Right atrium auricular region (tissue), 2 donors: ENCODE measurements at places on chromosomes 5 and 9. TPM values are rescaled to one million over a fixed set of nuclear protein-coding genes. Genes with fewer than 3 reads are reported as not detected.
A peak's percentile ranks its signal among the peaks of the same experiment; 100 is the strongest.

- H3K27me3 ChIP-seq, result no peaks in the 10 kb centered on the region
- no peak overlapping the region for H3K27ac ChIP-seq
- no peak overlapping the region for H3K4me3 ChIP-seq
- peaks cover 27% of the 10 kb centered on the region for H3K36me3 ChIP-seq
- no peak for DNase-seq
Measured at GRCh38 chr5:168755548-168756093, 176.5 kb upstream of the PANK3 start.

- H3K27ac ChIP-seq, result no peak overlapping the region
- no peak overlapping the region for H3K4me3 ChIP-seq
- no peaks in the 10 kb centered on the region for H3K36me3 ChIP-seq
Measured at GRCh38 chr5:152270096-152270495, 135.0 kb downstream of the NMUR2 start.

DNA sequence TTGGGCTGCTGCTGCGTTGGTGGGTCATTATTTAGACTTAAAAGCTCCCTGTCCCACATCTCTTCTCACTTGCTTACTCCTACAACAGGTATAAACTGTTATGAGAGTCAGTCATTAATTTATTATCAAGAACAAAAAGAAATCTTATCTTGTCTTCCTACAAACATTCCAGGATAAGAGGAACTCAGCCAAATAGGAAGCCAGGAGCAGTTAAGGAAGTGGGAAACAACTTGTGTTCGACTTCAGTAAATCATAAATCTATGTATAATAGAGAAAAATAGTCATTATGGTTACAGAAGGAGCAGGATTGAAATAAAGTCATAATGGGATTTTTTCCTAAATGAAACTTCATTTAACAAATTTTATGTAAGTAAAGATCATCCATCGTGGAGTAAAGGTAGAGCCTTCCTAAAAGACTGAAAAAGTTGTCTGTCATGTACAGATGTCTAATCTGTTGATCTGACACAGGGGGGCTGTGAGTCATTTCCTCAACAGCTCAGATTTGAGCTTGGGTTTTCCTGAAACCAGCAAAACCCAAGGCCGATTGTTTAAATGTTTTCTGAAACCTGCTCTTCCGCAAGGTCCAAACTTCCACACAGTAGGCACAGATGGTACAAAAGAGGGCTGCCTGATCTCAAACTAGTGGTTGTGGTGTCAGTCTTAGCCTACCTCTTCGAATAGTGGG is 25.3 kb upstream of the LRRTM2 start:
- DNase-seq, result no peak
- peak overlapping the region; percentile 4 for H3K27ac ChIP-seq
- H3K4me1 ChIP-seq, result peaks cover 4% of the 10 kb centered on the region
- no peak overlapping the region for H3K4me3 ChIP-seq

GRCh38 chr5:121681229-121681855 is 170.3 kb upstream of the FTMT start:
- H3K36me3 ChIP-seq, result no peaks in the 10 kb centered on the region
- H3K4me1 ChIP-seq, result no peaks in the 10 kb centered on the region
- no peak overlapping the region for H3K4me3 ChIP-seq
- H3K27me3 ChIP-seq, result no peaks in the 10 kb centered on the region
- no peak for DNase-seq

DNA sequence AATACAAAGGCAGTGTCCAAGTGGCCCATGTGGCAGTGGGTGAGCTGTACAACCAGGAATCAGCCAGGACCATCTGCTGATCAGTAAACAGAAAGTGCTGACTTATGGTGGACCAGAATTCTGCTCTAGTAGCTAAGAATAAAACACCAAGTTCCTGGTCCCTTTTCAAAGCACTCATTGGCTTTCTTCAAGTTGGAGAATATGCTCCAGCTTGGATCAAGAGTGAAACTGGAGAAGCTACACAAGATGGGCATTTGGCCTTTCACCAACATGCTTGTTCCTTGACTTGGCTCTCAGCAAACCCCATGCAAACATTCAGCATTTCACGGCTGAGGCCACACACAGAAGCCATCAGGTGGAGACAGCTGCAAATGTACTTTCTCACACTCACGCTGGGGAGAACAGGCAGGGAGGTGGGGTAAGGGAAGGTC is 32.1 kb downstream of the MARCHF3 start:
- DNase-seq, result no peak
- no peak overlapping the region for H3K4me3 ChIP-seq
- H3K27ac ChIP-seq, result no peak overlapping the region

- no peak overlapping the region for H3K4me3 ChIP-seq
- no peaks in the 10 kb centered on the region for H3K27me3 ChIP-seq
- peak; percentile 38 for DNase-seq
- no peak overlapping the region for H3K27ac ChIP-seq
- no peaks in the 10 kb centered on the region for H3K4me1 ChIP-seq
Measured at GRCh38 chr5:132281856-132282614, 12.2 kb upstream of the SLC22A4 start.

GRCh38 chr5:156450778-156451177 is 123.8 kb downstream of the SGCD start:
- H3K27ac ChIP-seq, result no peak overlapping the region
- no peak overlapping the region for H3K4me3 ChIP-seq
- no peaks in the 10 kb centered on the region for H3K27me3 ChIP-seq

DNA sequence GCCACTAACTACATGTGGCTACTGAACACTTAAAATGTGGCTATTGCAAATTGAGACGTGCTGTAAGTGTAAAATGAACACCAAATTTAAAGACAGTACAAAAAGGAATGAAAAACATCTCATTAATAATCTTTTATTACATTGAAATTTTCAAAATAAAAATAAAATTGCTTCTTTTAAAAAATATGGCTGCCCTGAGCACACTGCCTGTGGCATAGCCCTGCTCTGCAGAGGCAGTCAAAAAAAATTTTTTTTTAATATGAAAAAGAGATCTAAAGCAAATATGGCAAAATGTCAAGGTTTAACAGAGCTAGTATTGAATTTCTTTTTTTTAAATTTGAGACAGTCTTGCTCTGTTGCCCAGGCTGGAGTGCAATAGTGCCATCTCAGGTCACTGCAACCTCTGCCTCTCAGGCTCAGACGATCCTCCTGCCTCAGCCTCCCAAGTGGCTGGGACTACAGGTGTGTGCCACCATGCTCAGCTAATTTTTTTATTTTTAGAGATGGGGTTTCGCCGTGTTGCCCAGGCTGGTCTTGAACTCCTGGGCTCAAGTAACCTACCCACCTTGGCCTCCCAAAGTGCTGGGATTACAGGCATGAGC is 25.6 kb downstream of the CARNMT1 start:
- H3K4me3 ChIP-seq, result no peak overlapping the region
- H3K27ac ChIP-seq, result no peak overlapping the region
- DNase-seq, result no peak
- no peaks in the 10 kb centered on the region for H3K4me1 ChIP-seq
- H3K36me3 ChIP-seq, result no peaks in the 10 kb centered on the region

DNA sequence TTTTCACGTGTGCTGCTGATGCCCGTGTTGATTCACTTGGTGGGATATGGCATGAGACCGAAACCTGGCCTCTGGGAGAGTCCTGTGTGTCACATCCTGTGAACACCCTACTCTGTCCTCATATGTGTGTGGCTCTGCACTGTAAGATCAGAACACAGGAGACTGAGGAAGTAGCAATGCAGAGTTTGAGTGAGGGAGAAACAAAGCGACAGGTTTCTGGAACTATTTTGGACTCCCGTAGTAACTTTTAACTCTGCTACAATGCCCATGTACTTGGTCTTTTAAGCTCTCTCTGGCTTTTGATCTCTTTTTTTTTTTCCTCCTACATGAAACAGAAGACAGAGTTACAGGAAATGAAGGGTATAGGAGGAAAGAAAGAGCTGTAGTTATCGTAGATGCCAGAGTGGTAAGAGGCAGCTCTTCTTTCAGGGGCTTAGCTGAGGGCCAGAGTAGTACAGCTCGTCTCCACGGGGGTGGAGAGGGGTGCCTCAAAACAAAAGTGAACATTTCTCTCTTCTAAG is 26.6 kb downstream of the GRAMD2B start:
- H3K36me3 ChIP-seq, result no peaks in the 10 kb centered on the region
- no peak overlapping the region for H3K4me3 ChIP-seq
- H3K27me3 ChIP-seq, result no peaks in the 10 kb centered on the region
- DNase-seq, result no peak
- H3K27ac ChIP-seq, result peak overlapping the region; percentile 38

DNA sequence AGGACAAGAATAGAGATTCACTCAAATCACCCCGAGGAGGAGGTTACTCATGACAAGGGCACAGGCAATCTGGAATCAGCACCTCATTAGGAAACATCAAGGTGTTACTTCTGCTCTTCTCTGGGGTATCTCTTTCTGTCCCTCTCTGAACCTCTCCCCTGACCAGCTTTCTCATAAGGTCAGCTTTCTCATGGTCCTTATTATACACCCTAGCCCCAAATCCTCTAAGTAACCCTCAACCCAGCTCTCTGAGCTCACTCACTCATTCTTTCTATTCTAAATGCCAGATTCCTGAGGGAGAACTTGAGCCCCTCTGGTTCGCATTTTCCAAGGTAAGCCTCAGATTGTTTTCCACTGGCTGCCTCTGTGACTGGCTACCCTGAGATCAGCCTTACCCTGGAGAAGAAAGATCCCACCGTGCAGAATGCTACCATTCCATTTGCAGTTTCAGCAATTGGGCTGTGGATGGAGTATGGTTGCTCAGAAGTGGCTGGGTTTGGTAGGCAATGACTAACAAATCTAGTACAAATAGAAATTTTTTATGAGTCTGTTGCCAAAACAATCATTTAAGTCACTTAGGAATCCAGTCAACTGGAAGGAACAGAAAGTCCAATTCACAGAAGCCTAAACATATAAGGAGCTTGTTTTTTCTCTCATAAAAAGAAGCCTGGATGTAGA is 9.0 kb upstream of the TIMD4 start:
- no peak overlapping the region for H3K4me3 ChIP-seq
- no peak for DNase-seq
- no peaks in the 10 kb centered on the region for H3K36me3 ChIP-seq
- no peak overlapping the region for H3K27ac ChIP-seq
- no peaks in the 10 kb centered on the region for H3K4me1 ChIP-seq

- H3K4me1 ChIP-seq, result peaks cover 15% of the 10 kb centered on the region
- no peak within 1 kb of the TSS for H3K4me3 ChIP-seq
- no peaks in the 10 kb centered on the region for H3K27me3 ChIP-seq
- H3K36me3 ChIP-seq, result no peaks in the 10 kb centered on the region
- H3K27ac ChIP-seq, result no peak within 1 kb of the TSS
Measured at GRCh38 chr9:133421615-133422542, at the start of gene ADAMTS13. Gene ADAMTS13 (plus strand): TSS chr9:133422367. CDS start chr9:133422444, 77 bp downstream.

DNA sequence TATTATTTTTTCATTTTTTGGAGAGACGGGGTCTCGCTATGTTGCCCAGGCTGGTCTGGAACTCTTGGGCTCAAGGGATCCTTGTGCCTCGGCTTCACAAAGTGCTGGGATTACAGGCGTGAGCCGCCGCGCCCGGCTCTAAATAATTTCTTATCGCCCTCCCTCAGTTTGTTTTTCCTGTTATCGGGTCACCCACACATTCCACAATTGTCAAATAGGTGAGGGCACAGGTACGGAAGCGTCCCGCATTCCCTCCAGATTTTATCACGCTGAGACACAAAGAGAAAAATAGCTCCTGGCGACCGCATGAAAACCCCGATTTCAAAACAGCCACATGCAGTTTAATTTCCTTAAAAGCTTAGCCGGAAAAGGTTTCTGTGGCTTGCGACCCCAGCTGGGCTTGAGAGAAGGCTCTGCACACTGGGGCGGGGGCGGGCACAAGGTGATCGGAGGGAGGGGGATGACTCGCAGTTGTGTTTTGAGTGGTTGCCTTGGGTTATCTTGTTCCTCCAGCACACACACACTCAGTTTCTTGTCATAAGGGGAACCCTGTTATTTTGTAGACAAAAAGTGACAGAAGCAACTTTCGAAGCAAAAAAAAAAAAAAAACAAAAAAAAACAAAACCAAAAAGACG is 717 bp upstream of the IQGAP2 start:
- no peaks in the 10 kb centered on the region for H3K4me1 ChIP-seq
- H3K27ac ChIP-seq, result peak overlapping the region; percentile 49
- DNase-seq, result no peak
- H3K27me3 ChIP-seq, result no peaks in the 10 kb centered on the region
- H3K36me3 ChIP-seq, result no peaks in the 10 kb centered on the region

- H3K36me3 ChIP-seq, result peaks cover 15% of the 10 kb centered on the region
- no peak overlapping the region for H3K4me3 ChIP-seq
- no peaks in the 10 kb centered on the region for H3K27me3 ChIP-seq
- no peak for DNase-seq
- peak overlapping the region; percentile 58 for H3K27ac ChIP-seq
Measured at GRCh38 chr9:136525841-136526499, 19.9 kb downstream of the NOTCH1 start.

GRCh38 chr9:127451608-127451857 is 223 bp downstream of the LRSAM1 start:
- no peaks in the 10 kb centered on the region for H3K4me1 ChIP-seq

GRCh38 chr5:129909225-129909624 is 5.0 kb downstream of the CHSY3 start:
- no peak for DNase-seq
- no peaks in the 10 kb centered on the region for H3K27me3 ChIP-seq
- H3K27ac ChIP-seq, result no peak overlapping the region
- H3K4me3 ChIP-seq, result no peak overlapping the region

- no peak overlapping the region for H3K4me3 ChIP-seq
- no peaks in the 10 kb centered on the region for H3K27me3 ChIP-seq
- H3K36me3 ChIP-seq, result no peaks in the 10 kb centered on the region
Measured at GRCh38 chr9:27395484-27395921, 98.6 kb upstream of the EQTN start.

GRCh38 chr9:90956026-90956810 is 154.6 kb downstream of the SYK start:
- H3K27me3 ChIP-seq, result no peaks in the 10 kb centered on the region
- DNase-seq, result no peak
- no peaks in the 10 kb centered on the region for H3K36me3 ChIP-seq
- no peaks in the 10 kb centered on the region for H3K4me1 ChIP-seq
- no peak overlapping the region for H3K27ac ChIP-seq
- H3K4me3 ChIP-seq, result no peak overlapping the region

DNA sequence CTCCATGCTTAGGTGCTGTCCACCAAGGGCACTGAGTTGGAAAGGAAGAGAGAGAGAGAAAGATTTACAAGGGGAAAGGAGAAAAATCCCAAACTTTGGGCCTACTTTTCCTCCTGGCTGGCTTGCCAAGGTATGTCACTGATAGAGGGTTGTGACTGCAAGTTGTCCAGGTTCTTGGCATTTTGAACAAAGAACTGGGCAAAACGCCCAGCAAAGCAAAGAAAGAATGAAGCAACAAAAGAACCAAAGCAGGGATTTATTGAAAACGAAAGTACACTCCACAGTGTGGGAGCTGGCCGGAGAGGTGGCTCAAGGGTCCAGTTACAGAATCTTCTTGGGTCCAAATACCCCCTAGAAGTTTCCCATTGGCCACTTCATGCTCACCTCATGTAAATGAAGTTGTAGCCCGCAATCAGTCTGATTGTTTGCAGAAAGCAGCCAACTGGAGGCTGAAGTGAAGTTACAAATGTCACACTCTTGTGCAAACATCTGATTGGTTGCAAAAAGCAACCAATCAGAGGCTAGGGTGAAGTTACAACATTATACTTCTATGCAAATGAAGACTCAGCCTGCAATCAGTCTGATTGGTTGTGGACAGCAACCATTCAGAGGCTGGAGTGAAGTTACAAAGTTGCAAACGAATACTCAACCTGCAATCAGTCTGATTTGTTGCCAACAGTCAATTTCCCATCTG is 263.5 kb downstream of the YTHDC2 start:
- no peaks in the 10 kb centered on the region for H3K4me1 ChIP-seq
- no peak for DNase-seq
- no peak overlapping the region for H3K27ac ChIP-seq
- H3K4me3 ChIP-seq, result no peak overlapping the region
- H3K27me3 ChIP-seq, result no peaks in the 10 kb centered on the region

Gene CCDC152
- total RNA-seq, result 0.89 TPM

Gene PCDHAC2
- 4.1 TPM for total RNA-seq

Gene ADGRD2
- not detected for total RNA-seq

Gene PCDHGA10
- total RNA-seq, result 3.1 TPM

Gene SAPCD2
- 0.12 TPM for total RNA-seq

Gene DCTN3
- total RNA-seq, result 154 TPM

Gene BAAT
- total RNA-seq, result not detected

Gene DAB2
- total RNA-seq, result 29.2 TPM
